ENCODE measurements at places on chromosomes 5 and 9.

GRCh38 chr9:24817756-24818155, 272.1 kb upstream of the IZUMO3 start:
- DNase-seq: no peak

DNA sequence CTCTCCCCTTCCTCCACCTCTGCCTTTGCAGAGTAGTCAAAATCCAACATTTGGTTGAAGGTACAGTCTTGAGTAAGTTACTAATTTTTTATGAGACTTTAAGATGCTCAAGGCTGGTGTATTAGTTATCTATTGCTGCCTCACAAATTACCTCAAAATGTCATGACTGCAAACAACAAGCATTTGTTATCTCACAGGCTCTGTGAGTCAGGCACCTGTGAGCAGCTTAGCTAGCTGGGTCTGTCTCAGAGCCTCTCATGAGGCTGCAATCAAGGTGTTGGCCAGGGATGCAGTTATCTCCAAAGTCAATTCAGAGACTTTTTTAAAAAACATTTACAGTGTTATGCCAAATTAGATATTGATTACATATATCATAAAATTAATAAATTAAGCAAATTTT, 371.3 kb upstream of the RGMB start:
- no peak for DNase-seq

- no peak for DNase-seq
These were observed 217.1 kb upstream of the CD180 start for GRCh38 chr5:67413721-67414120.

- no peak for DNase-seq
These were observed 49.6 kb downstream of the ANKRD55 start for GRCh38 chr5:56183506-56183905.

DNA sequence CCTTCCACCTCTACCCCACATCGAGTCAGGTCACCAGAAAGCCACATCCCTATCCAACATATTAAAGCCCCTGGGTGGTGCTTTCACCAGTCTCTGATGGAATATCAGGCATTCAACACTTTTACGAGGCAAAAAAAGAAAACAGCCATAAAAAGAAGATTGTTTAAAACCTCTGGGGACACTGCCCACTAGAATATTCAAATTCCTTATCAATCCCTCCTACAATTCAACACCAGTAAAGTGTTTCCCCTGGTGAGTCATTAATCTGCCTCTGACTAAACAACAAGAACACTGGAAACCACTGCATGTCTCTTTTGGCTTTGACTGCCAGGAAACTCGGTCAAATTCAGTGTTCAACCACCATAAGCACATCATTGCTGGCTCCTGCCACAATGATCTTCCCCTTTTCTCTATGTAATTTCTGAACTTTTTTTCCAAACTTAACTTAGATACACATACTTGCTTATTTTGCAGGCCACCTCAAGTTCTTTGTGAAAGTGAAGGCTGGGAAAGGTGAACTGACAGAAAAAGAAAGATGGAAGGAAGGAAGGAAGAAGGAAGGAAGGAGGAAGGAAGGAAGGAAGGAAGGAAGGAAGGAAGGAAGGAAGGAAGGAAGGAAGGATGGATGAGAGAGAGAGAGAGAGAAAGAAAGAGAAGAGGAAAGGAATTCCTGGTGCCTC, 105.3 kb downstream of the PAX5 start:
- DNase-seq: no peak

DNA sequence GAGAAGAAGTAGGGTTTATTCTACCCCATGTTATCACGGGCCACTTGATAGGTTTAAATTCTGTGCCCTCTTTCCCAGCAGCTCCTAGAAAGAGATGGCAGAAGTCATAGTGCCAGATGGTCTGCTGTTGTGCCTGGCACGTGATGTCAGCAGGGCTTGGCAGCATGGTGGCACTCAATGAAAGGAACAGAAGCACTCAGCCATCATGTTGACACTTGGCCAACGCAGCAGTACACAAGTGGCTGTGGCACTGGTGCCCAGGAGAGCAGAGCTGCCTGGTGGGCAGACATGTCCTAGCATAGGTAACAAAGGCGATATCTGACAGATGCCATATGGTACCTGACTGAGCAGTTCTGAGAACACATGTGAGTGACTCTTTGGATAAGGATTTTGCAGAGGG, 796.4 kb upstream of the ACO1 start:
- no peak for DNase-seq

GRCh38 chr5:158899211-158899610, 200.5 kb downstream of the EBF1 start:
- DNase-seq: no peak

Measured in SHP77 treated with DMSO at 0.1 percent for 48 hours (cell line).